ENCODE measurements at places on chromosomes 2 and 18.

- DNase-seq: no peak
These were observed 19.4 kb upstream of the ALPI start for GRCh38 chr2:232436381-232437194.

DNA sequence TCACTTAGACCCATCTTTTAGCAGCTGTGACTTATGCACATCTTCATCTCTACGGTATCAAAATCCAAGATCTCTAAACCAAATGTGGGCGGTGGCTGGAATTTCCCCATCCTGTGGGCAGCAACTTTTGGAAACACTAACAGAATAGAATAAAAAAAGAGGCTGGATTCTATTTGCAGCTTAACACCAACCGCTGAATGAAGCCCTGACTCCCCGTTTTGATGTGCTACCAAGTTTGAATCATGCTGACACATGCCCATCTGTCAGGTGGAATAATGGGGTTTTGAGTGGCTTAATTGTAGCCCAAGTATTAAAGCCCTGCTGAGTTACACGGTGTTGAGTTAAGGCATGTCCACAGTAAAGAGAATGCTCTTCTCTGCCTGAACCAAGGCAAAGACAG is 165.2 kb downstream of the MTCL1 start:
- DNase-seq: no peak

DNA sequence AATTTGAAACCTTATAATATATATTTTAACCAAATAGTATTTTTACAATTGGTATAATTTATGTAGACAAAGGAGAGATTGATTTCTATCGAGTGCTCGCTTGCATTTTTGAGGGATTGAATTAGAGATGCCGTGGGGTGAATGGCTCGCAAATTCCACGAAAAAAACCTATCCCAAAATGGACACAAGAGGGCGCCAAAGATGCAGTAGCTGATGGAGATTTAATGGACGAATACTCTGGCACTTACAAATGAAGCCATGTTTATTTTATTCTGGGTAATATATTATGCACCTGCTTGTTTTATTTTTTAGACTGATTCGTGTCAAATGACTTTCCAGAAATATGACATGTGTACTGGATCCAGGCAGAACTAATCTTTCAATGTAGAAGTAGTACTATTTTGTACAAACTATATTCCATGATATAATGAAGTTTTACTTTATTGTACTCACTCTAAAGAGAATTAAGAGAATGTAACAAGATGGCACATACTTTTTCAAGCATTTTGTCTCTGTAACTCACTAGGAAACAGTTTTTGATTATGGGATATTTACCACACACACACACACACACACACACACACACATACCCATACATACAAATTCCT is 505.4 kb downstream of the PLCL1 start:
- no peak for DNase-seq

GRCh38 chr18:11997466-11997865 is 16.2 kb downstream of the IMPA2 start:
- no peak for DNase-seq

DNA sequence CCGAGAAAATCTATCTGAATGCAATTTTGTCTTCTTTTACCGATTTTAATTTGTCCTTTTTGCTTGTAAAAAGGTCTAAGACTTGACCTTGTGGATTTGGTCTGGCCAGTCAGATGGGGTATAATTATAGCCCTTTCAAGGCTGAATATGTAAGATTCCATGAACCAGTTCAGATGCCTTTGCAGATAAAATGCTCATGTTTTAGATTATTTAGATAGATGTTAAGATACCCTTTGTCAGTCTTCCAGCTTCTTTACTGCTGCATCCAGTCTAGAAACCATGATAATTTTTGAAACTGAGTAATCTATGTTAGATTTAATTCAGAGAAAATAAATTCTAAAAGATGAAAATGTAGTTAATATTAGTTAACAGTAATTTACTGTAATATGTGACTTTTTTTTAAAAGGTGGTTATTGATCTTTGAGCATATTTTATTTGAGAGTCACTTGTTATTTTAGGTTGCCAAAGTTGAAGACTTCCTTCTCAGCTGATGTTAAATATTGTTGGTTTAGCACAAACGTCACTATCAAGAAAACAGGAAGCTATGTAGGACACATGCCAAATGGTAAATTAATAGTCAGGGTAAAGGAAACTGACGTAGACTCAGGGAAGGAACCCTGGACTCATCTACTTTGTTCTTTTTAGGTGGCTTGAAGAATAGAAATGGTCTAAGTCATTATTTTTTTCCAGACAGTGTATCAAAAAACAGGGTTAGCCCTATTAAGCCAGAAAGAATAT is 29.8 kb downstream of the BABAM2 start:
- no peak for DNase-seq

DNA sequence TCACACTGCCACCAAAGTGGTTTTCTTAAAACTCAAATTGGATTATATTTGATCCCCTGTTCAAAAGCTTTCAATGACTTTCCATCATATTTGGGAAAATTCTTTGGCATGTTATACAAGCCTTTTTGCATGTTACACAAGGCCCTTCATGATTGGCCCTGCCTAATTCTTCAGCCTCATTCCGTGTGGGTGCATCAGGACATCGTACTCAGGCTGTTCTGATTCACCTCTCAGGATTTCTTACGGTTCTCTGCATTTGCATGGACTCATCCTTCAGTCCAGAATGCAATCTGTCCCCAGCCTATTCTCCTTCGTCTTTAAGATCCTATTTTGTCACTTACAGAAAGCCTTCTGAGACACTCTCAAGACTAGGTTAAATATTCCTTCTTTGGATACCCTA is 107.8 kb downstream of the LYPD1 start:
- no peak for DNase-seq

DNA sequence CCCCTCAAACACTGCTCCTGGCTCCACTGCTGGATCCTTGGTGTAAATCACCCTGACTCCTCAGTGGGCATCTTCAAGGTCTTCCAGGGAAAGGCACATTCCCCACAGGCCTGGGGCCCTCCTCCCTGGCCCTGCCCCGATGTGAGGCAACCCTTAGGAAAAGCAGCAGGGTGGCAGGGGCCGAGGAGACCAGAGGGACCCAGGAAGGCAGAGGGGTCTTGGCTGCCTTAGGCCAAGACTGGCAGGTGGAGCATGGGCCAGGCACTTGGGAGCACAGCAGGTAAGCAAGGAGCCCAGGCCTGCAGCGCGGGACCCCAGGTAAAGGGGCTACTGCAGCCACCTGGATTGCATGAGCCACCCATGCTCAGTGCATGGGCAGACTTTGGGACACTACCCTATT is 96.9 kb downstream of the GYPC start:
- DNase-seq: no peak

DNA sequence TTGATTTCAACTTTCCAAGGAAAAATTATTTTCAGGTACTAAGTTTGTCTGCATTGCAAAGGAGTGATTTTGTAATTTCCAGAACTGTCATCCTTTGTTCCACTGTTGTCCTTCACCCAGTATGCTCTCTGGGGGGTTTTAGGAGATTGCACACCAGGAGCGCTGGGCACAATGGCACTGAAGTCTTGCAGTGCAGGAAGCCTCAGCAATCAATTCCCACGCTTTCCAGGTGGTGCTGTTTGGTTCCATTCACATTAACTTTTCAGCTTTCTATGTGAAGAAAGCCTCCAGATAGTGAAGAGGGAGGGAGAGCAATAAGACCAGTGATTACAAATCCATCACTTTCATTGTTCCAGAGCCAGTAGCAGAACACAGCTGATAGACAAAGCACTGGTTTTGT is 344.0 kb upstream of the VWC2L start:
- no peak for DNase-seq

DNA sequence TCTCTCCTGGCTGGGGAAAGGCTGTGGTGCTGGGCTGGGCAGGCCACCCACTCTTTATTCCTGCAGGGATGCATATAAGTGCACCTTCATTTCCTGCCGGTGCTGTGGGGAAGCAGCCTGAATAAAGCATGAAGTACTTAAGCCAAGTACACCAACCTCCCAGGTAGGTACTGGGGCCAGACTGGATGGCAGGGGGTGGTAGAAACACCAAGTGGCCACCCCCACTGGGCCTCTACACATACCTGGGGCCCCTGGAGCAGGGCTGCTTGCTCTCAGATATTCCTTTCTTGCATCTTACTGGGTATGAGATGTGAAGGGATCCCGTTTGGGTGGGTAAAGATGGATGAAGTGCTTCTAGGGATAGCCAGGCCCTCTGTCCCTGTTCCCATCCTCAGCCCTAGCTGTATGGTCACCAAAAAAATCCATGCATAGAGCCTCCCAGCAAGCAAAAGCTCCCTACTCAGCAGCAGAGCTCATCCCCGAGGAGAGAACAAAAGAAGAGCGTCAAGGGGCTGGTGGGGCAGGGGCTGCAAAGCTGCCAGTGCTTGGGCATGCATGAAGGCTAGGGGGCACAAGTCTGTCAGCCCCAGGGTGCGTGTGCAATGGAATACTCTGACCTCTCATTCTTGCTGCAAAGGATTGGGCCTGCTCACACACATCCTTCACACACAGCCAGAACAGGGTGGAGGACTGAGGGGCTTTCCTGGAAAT is 22.0 kb downstream of the CCT7 start:
- no peak for DNase-seq

DNA sequence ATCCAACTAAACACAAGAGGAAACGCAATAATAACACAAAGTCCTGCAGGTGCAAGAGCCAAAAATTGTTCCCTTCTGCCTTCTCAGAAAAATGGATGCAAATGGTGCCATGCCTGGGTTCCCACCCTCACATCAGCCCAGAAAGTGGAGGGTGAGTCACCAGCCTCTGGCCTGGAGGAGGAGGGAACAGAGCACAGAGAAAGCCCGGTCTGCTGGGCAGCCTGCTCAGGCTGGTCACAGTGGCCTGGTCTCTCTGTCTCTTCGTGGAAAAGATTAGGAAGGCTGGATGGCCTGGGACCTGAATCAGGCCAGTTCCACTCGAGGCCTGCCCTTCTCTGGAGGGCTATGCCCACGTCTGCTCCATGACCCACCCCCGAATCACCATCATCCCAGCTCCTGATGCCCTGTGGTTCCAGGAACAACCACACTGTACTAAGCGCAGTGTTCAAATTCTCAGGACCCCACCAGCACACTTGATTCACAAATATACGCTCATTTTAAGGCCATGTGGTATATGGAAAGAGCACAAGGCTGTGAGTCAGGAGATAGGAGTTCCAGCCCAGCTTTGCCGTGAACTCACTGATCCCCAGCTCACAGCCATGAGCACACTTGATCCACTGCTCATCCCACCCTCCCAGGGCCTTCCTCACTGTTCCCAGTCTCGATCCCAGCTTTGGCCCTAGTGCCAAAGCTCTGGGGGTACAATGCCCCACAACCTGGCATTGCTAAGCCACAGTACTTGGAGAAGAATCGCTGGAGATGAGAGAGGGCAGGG is 82.1 kb downstream of the ZBTB7C start:
- no peak for DNase-seq

DNA sequence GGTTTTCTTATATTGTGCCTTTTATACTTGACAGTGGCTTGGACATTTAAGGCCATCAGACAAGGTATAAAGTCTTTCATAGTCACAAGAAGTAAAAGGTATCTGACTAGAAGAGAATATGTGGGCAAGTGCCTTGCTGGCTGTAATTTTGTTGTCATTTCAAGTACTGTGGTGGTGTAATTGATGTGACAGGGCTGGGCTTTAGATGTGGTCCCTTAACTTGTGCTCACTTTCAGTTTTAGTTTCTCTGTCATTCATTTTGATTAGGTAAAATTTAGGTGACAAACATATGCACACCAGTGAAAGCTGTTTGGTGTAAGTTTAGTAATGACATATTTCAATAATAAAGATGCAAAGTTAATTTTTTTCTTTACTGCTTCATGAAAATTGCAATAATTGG is 31.2 kb upstream of the TBR1 start:
- DNase-seq: no peak

- DNase-seq: no peak
These were observed 290.4 kb upstream of the RBMS1 start for GRCh38 chr2:160784034-160784433.

DNA sequence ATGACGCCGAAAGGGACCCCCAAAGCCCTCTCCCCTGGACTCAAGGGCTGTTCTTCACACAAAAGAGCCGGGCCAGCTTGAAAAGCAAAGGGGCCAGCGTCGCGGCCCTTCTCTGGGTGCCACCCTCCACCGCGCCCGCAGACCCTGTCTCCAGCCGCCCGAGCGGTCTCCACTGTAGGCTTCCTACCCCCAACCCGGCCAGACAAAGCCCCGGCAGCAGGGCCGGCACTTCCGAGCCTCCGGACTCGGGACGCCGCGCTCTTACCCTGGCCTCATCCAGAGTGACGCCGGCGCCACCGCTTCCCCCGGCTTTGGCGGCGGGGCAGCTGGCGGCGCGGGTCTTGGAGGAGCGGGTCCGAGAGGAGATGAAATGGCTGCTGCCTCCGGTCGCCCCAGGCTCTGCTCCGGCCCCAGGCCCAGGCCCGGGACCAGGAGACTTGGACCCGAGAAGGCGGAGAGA is 603 bp downstream of the ATAD2B start:
- no peak for DNase-seq

DNA sequence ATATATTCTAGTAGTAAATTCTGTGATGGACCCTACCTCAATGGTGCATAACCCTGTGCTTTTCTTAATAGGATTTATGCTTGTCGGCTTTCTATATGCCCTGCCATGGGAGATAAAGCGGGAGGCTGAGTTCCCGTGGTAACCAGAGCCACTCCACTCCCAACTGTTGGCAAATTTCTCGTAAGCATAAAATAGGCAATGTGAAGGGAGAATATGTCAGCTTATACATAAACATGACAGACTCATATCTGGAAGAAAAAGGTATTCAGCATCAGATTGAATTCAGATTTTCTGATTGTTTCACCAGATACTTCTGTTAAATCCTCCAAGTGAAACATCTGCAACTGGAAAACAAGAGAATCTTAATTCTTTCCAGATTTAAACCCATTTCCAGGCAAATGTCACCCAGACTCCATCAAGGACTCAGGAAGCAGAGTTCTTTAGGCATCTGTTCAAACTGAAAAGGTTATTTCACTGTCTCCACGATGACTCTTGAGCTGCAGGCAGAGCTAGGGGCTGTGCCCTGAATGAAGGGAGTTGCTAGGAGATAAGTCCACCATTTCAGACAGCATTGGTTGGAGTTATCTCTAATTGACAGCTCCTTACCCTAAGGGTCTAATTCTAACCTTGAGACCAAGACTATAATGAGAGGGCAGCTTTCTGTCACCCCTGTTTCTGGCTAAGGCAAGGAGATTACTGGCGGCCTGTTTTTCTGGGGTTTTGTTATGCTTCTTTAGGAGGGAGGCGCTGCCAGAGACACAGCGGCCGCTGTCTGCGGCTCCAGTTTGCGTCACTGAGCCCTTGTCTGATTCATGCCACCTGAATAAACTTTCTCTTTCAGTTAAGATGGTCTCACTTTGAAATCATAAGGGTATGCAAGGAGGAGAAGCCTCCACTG is 381.3 kb downstream of the SOX11 start:
- DNase-seq: no peak

DNA sequence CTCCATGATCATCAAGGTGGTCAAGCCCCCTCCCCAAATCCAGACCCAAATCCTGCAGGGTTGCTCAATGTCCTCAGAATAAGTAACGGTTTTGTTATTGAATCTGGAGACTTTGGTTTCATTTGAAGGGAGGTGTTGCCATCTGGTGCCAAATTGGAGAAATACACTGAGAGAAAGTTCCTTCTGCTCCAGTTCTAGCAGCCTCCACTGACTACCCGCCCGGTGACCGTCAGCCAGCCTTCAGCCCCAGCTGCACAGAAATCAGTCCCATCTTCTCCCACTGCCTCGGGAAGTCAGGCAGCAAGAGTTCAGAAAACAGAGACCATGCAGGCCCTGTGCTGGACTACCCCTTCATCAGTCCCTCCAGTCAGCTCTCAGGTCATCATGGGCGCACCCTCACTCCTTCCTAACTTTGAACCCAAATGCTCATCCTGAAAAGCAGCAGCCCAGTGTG is 38.7 kb downstream of the PKDCC start:
- no peak for DNase-seq

Data from AG09309 (cell line).